Foreskin fibroblast (primary cell): ENCODE measurements at places on chromosomes 7 and 10.
A peak's percentile ranks its signal among the peaks of the same experiment; 100 is the strongest.

- DNase-seq = no peak
These were observed at the start of gene LBX1 for GRCh38 chr10:101229266-101230182. Gene LBX1 (minus strand): TSS chr10:101229463. CDS start chr10:101228815, 648 bp downstream.

DNA sequence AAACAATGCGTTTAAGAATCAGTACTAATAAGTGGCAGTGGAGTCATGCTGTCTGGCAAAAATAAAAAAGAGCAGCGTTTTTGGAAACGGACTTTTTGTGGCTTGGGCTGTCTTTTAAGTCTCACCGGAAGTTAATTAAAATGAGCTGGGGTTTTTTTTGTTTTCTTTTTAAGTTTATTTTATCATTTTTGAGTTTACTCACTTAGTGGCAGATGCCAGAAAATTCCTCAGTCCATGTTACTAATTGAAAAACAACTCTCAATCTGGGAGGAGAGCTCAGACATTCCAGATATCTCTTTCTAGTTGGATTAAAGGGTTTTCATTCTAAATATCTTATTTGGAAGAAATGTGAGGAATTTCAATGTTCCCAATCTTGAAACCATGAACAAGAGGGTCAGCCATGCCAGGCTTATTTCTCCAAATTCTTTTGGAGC, 133.8 kb upstream of the AGR3 start:
- peak; percentile 33 for DNase-seq

DNA sequence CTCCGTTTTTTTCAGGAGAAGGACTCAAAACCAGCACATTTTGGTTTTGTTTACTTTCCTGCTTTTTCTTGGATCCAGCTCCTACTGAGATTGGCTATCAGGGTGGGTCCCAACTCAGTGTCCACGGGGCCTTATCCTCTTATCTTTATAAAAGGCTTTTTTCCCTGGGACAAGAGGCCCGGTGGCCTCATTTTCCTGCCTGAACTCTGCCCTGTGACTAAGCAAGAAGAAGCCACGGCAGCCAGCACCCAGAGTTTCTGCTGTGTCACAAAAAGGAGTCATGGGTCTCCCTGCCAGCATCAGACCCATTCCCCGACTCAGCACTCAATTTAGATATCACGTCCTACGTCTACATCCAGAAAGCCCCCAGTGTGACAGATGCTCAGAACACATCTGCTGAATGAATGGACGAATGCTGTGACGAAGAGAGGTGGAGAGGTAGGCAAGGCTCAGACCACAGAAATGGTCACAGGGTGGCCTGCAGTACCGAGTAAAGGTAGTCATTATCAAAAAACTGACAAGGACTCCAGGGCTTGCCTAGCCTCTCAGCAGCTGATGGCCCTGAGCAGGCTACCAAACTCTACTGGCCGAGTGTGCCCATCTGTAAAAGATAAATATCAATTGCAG, 16.7 kb downstream of the DLG5 start:
- peak; percentile 80 for DNase-seq

DNA sequence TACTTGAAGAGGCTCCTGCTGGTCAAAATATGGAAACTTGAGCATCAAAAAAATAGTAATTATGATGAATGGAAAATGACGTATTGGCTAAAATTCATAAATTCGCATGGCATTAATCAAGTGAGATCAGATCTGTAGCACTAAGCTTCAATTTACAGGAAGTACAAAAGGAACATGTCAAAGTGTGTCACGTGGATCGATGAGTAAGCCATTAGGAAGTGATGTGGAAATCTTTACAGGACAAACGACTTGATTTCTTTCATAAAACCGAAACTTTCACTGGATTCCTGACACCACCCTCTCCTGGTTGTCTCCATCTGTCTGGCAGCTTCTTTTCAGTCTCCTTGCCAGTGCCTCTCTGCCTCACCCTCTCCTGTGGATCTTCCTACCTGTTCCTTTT, 25.8 kb downstream of the AKR1C8 start:
- peak; percentile 2 for DNase-seq

- peak; percentile 19 for DNase-seq
These were observed 45.3 kb downstream of the CYP17A1 start for GRCh38 chr10:102791754-102792395.

- DNase-seq = no peak
These were observed 935.6 kb downstream of the GRID1 start for GRCh38 chr10:85430991-85431390.

- no peak for DNase-seq
These were observed 1.0 kb downstream of the PSMC2 start for GRCh38 chr7:103348452-103348851.

- DNase-seq = no peak
These were observed 191.1 kb upstream of the TCF7L2 start for GRCh38 chr10:112758961-112759360.

- no peak for DNase-seq
These were observed 39.5 kb upstream of the DPYSL4 start for GRCh38 chr10:132146941-132147915.

DNA sequence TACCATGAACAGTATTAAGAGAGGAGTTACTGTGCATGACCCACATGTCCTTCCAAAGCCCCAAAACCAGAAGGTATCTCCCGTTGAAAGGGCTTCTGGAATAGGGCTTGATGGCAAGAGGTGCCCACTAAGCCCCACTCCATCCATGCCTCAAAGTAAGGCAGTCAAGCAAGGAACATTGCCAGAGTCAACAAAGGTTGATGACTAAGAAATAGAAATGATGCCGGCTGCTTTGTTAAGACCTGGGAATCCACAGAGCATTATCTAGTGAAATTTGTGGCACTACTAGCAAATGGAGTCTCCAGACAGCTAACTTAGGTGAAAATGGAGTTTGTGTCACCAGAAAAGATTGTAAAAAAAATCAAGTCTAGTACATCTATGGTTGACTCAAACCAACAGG, 6.2 kb downstream of the SFR1 start:
- DNase-seq = no peak

DNA sequence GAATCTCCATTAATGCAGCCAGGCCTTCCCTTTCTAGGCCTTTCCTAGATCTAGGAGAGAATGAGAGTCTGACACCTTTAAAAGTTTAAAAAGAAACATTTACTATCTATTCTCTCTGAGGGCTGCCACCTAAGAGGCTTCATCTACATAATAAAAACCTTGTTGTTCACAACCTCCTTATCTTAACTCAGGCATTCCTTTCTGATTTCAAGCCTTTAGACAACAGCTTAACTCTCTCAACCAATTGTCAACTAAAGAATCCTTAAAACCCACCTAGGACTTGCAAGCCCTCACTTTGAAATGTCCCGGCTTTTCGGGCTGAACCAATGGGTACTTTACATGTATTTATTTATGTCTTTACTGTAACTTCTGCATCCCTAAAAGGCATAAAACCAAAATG, 64.3 kb upstream of the RET start:
- no peak for DNase-seq

DNA sequence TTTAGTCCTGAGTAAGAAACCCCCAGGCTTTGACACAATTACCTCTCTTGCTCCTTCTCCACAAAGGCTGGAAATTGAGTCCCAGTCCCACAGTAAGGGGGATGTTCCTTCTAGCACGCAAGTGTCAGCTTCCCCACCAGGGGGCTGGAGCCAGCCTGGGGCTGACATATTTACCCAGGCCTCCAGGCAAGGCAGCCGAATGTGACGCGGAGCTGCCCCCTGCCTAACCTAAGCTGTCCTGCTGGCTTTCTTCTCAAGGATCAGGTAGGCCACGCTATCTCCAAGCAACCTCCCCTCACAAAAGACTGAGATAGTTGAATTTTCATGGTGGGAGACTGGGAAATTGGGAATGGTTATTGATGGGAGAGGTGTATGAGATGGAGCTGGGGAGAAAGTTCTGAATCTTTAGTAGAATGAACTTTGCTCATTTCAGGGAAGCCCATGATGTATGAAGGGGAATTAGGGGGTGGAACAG, 19.2 kb upstream of the BMPER start:
- DNase-seq = no peak

- DNase-seq = peak; percentile 16
These were observed 93.7 kb downstream of the SEMA3A start for GRCh38 chr7:84100866-84101265.

- DNase-seq = peak; percentile 3
These were observed 382.6 kb downstream of the LRMDA start for GRCh38 chr10:75814014-75814413.

- DNase-seq = no peak
These were observed 730.4 kb downstream of the PHTF2 start for GRCh38 chr7:78528964-78529363.

GRCh38 chr10:14571866-14572507, 202.7 kb downstream of the FAM107B start:
- peak; percentile 78 for DNase-seq

DNA sequence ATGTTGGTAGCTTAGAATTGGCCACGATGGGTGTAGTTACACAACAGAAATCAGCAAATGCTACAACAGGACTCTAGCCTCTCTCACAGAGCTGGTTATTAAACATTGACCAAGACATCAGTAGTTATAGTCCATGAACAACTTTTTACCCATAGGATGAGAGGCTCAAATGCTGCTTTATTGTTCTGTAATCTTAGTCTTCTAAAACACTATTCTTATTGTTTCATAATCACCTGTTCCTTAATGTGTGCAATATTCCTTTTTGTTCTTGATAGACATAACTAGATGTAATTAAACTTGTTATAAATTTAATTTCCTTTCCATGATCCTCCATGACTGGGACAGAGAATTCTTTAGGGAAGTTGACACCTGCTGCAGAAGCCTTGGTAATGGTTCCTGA, 356.9 kb downstream of the EXOC4 start:
- DNase-seq = no peak

- peak; percentile 56 for DNase-seq
These were observed 2.5 kb upstream of the TWIST1 start for GRCh38 chr7:19119870-19120486.

- no peak for DNase-seq
These were observed 42.7 kb upstream of the HYAL4 start for GRCh38 chr7:123802249-123802648.

DNA sequence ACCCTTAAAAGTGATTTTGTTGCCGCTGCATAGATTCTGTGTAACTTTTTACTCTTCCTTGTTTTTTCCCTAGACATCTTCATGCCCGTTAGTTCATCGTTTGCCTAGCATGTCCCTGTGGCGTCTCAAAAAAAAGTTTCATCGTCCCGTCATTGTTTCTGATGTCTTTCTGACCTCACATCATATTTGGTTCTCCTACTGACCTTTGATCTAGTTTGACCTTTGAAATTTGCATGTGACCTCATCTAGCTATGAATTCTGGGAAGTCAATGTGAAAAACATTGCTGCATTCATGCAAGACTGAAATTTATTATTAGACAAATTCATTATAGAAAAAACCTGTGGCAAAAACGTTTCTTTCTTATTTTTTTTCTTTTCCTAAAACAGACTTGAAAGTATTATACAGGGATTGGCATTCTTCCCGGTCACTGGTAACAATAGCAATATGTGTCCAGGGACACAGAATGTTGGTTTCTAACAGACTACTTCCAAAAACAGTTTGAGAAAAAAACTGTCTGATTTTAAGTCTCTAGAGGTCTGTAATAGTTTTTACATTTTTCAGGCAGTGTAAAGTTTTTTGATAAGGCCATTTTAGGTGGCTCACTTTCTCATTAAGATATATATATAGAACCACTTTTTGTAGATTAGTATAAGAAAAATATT, 280.9 kb downstream of the USP6NL start:
- DNase-seq = peak; percentile 48

DNA sequence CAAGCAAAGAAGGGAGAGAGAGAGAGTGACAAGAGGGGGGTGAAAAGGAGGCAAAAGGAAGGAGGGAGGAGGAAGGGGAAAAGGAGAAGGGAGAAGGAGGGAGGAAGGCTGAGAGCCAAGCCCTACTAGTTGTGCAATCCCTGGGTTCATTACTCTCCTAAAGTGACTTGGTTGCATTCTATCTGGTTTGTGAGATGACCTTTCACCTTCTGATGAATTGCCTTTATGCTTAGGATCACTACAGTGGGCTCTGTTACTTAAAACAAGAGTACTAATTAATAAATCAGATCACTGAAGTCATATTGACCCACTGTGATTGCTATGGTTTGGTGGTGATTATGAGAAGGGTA, 144.9 kb downstream of the KIF20B start:
- peak; percentile 55 for DNase-seq

DNA sequence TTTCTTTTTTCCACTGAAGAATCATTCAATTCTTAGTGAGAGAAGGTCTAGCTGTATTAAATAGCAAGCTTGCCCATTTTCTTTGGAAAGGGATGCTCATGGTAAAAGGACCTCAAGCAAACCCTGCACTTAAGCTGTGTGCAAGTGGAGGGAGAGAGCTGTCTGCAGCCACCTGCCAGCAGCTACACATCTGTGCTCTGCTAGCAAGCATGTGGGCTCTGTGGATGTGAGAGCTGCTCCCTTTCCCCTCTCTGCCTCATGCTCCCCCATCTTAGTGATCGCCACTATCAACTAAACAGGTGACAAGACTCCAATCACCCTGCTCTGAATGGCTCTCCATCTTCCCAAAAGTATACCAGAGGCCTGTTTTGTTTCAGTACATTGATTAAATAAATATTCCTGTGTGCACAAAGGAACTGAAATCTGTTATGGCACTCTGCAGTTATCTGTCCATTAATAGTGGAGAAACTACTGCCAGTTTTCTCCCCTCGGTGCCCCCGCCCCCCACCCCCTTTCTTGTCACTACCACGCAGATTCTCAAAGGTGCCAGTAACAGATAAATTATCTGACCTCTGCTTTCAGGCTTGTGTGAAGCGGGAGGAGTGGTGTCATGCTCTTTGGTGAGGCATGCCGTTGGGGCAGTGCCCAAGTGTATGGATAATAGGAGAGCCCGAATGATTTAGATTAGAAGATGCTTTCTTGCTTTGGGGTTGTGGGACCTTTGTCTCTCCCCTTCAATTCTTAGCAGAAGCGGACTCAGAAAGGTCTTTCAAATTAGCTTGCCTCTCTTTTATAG, 26.4 kb downstream of the AUTS2 start:
- DNase-seq = no peak

- peak; percentile 46 for DNase-seq
These were observed 36.0 kb upstream of the NRP1 start for GRCh38 chr10:33370434-33370930.

DNA sequence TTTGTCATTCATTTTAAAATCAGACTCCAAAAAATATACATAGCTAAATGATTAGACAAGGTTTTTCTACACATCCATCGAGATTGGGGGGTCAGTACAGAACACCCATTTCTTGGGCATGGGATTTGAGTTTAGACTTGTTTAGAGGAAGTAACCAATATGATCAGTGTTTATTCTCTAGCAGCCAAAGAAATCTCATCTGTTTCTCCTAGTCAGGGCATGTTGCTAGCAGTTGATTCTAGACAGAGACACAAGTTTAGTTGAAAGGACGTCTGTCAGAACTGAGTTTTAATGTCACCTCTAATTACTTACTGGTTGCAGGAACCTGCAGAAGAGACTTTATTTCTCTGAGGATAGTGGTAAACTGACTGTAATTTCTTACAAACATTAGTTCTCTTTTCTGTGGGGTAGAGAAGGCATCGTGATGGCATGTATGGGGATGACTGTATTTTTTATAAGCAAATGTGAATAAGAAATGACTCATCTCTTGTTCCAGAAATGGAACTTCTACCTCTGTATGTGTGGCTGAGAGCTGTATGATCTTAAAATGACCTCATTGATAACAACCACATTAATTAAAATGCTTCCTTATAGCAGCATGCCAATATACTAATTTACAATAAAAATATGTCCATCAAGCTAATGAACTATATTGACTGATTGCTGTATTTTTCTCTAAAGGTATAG, 30.6 kb upstream of the RHOBTB1 start:
- DNase-seq = no peak
